ENCODE measurements at places on chromosomes 12 and 14.

DNA sequence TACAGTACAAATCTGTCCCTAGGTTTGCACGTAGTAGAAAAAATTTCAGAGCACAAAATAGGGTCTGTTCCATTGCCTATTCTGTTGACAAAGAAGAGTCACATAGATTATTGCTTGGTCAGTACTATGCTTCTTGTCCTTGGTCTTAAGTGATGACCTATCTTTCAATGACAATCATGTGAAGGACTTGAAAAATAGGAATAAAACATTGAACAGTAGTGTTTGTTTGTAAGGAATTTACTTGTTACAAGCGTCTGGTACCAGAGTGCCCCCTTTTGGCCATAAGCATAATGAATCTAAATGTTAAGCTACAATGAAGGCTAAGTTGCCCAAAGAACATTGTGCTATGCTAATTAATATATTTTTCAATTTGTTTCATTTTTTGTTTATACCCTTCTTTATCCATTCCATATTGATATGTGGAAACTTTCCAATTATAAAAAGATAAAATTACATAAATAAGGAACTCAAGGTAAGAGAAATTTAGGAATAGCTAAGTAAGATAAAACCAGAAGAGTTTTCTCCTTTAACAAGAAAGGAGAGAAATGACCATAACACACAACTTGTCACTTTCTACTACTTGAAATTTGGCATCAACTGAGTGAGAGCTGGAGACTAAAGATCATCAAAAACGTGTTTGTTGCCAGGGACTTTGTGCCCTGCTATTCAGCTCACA, 204.7 kb downstream of the EPS8 start:
- DNase-seq: no peak

- no peak for DNase-seq
Measured at GRCh38 chr12:110543252-110543959, 39.7 kb downstream of the PPTC7 start.

DNA sequence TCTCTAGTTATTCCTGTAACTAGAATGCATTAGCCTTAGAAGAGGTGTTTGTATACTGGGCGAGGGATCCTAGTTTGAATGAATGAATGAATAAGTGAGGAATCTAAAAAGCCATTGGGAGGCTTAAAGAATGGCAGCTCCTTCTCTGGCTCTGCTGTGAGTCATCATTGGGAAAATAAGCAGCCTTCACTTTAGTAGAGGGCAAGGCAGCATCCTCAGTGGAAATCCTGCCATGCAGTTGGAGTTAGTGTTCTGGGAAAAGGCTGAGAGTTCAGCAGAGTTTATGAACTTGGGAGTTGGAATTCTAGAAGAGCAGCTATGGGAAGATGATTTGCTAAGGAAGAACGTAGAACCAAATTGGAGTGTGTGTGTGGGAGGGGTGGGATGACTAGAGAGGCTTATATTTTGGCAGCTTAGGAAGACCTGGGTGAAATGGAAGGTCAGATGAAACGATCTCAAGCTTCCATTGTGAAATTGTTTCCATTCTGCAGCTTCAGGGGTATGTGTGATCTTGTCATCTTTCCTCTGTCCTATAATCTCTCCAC, 120.8 kb downstream of the PTCSC3 start:
- DNase-seq: no peak

DNA sequence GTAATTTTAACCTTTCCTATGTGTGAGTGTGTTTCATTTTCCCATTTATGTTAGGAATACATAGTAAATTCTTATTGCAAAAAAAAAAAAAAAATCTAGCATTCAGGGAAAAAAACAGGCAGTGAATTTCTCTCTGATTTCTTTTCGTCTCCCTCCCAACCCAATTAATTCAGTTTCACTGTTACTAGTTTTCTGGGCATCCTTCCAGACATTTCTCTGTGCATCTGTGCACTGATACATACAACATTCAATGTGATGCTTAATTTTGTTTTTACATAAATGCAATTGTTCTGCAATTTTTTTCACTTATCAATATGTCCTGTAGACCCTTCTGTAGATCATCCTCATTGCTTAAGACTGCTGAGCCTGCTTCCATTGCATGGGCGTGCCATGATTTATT, 694.3 kb upstream of the TBX3 start:
- DNase-seq: no peak

DNA sequence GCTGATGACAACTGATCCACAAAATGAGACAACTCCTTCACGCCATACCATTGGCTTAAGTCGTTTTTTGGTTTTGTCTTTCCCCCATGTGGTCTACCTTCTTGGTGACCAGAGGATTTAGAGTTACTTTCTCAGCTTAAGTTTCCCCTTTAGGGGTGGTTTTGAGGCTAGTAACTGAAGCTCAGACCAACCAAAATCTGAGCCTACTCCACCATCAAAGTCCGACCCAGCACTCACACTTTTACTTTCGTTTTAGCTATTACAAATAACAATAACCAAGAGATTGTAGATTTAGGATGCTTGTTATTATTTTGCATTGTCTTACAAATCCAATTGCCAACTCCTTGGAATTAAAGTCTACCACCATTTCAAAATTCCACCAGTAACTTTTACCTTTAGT, 130.6 kb upstream of the MDM1 start:
- no peak for DNase-seq

DNA sequence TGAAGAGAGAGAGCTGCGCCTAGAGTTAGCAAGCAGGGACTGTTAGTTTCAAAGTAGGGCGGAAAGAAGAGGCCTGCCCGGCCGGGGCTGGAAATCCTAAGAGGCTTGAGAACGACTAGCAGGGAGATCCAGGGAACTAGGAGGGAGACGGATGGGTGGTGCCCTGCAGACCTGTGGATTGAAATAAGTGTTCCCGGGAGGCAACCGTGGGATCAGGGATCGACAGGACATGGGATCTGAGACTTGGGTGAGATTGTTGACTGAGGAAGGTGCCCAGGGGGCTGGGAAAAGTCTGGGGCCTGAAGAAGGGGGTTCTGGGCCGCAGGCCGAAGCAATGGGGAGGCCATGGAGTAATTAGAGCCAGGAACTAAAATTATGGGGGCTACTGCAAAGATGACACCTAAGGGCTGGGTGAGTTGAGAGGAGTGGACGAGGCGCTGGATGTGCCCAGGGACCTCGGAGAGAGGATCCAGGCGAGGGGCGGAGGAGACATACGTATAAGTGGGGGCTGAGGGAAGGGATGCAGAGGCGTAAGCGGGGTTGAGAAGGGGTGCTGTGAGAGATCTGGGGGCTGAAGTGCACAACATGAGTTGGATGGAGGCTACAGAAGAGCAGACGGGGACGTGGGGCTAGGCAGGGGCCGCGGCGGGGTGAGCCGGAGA, 635 bp downstream of the LTA4H start:
- no peak for DNase-seq

GRCh38 chr14:32472076-32472475, 143.0 kb downstream of the AKAP6 start:
- no peak for DNase-seq

DNA sequence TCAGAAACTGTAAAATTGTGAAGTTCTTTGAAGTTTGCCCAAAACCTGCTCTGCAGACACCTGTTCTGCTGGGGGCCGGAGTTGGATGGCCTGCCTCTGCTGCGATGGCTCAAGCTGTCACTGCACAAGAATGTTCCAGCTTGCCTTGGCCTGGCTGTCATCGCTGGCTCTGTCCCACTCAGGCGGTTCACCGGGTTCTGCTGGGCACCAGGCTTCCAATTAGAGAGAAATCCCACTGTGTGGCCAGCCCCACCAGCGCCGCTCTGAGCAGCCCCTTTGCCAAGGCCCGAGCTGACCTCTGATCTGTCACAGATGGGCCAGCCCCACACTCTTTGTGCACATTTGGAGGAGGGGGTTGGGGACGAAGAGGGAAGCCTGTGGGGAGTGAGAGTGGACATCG, 71.7 kb upstream of the GPATCH2L start:
- DNase-seq: no peak

- DNase-seq: peak; percentile 78
Measured at GRCh38 chr12:6961278-6961694, 9.2 kb downstream of the PHB2 start.

Measured in activated CD4-positive, CD25-positive, alpha-beta regulatory T cell (primary cell).